ENCODE measurements at places on chromosomes 1 and 21.

DNA sequence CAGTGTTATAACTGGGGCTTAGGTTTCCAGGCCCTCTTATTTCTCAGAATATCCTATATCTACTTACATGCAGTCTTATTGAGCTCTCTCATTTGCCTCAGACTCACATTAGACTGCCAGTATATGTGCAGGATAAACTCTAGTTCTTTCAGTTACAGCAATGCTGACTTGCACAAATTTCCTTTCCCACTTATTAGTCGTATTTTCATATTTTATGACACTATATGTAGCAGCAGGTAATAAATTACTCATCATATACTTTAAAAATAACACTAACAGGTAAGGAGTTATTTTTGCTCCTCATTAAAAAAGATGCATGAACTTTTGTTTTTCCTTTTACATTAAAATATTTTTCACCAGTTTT is 65.7 kb downstream of the GADD45A start:
- DNase-seq = no peak

- peak; percentile 89 for DNase-seq
Measured at GRCh38 chr21:34073032-34073748, at the start of the genes MRPS6 and SLC5A3. MRPS6 (plus strand) TSS chr21:34073578; CDS start chr21:34073701, 123 bp downstream. SLC5A3 (plus strand) TSS chr21:34073578; CDS start chr21:34095199, 21,621 bp downstream.

GRCh38 chr1:246794828-246795671 is 70.8 kb downstream of the SCCPDH start:
- DNase-seq = no peak

- no peak for DNase-seq
Measured at GRCh38 chr1:35115459-35116383, 36.5 kb downstream of the ZMYM1 start.

DNA sequence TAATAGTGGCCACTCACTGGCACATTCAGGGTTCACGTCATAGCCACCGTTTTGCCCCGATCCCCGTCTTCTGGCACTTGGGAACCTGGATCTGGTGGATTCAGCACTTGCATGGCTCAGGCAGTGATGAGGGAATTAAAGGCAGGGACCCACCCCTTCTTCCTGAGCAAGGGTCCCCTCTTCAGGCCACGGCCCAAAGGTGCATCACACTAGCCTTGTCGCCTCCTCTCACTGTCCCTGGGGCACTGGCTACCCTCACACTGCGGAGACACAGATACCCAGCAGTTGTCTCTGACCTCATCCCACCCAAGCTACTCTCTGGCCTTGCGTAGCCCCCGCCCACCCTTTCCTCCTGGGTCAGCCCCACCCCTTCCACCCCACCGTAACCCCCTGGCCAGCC is 19.9 kb upstream of the LDLRAP1 start:
- DNase-seq = no peak

- DNase-seq = no peak
Measured at GRCh38 chr1:2556277-2556677, at the start of gene TNFRSF14. TNFRSF14 (plus strand) TSS chr1:2556371; CDS start chr1:2556665, 294 bp downstream.

- DNase-seq = no peak
Measured at GRCh38 chr1:184973272-184974055, 844 bp downstream of the NIBAN1 start.

- DNase-seq = no peak
Measured at GRCh38 chr1:200550367-200550766, 70.2 kb downstream of the KIF14 start.

DNA sequence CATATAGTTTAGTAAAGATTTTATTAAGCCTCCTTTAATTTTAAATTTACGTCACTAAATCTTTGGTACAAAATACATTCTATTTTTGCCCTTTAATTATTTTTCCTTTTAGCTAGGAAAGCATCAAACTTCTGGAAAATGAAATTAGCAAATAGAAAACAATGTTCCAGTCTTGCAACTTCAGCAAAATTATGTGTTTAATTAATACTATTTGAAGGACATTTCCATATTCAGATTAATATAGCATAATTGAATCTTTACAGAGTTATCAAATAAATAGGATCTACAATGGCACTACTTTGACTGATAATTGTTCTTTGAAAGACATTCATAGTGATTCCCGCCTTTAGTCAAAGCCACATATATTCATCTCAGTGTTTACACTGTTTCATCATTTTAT is 904.2 kb downstream of the KCNT2 start:
- DNase-seq = no peak

DNA sequence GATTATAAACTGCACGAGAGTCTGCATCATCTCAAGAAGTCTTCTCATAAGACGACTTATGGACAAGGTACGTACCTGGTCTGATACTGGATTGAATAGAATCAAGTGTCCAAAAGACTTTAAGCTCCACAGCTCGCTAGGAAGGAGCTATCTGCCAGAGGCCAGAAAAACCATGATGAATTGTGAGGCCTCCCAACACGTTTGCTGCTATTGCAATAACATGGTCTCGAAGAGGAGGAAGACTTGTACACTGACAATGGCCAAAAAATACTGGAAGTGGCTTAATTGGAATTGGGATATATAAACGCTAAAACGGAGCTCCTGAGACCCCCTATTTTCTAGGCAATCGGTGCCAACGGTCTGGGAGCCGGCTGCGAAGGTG is 534 bp downstream of the DNAJC28 start:
- no peak for DNase-seq

- DNase-seq = no peak
Measured at GRCh38 chr1:158998781-158999161, 10.9 kb upstream of the IFI16 start.

- no peak for DNase-seq
Measured at GRCh38 chr1:41765152-41765551, 153.6 kb downstream of the HIVEP3 start.

GRCh38 chr1:68506386-68506785 is 9.5 kb upstream of the DEPDC1 start:
- DNase-seq = no peak

DNA sequence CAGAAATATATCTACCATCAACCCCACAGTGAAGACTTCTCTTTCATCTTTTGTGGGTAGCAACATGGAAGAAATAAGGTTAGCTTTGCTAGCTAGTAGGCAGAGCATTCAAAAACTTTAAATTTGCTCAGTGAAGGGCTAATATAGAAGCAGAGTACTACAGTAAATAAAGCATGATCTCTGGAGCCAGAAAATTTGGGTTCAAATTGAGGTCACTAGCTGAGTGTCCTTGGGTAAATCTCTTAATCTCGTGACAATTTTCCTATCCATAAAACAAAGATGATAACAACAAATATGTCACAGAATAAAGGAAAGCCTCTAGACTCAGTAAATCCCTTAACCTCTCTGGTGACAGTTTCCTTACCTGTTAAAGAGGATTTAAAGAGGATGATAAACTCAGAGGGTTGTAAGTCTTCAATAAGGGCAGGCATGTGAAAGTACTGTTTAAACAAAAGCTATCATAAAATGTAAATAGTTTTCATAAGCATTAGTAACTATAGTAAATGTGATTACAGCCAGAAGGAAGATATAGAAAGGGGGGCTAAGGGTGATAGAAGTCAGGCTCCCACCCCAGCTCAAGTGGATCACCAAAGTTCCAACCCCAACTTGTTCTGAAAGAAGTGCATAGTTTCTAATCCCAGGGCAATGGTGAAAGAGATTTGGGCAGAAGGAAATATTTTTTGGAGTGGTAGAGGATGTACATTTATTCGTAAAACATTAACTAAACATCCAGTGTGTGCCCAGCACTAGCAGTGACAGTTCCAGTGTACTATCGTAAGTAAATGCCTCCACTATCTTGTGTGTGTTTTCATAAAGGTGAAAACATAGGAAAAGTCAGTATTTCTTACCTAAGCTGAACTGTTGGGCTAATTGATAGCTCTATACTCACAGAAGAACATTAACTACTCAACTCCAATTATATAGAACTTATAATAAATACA is 24.8 kb downstream of the TM2D1 start:
- no peak for DNase-seq

DNA sequence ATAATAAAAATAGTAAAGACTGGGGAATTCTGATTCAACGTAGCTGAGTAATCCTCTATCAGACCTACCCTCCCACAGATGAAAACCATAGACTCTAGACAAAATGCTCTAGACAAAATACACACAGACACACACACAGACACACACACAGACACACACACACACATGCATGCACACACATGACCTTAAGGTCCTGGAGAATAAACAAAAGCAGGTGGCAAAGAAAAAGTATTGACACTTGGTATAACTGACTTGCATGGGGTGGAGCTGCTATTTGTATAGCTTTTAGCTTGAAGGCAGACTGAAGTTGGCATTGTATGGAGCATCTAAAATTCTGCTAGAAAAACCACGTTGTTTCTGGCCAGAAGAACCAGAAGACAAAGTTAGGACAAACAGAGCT is 29.3 kb downstream of the C1orf141 start:
- DNase-seq = no peak

DNA sequence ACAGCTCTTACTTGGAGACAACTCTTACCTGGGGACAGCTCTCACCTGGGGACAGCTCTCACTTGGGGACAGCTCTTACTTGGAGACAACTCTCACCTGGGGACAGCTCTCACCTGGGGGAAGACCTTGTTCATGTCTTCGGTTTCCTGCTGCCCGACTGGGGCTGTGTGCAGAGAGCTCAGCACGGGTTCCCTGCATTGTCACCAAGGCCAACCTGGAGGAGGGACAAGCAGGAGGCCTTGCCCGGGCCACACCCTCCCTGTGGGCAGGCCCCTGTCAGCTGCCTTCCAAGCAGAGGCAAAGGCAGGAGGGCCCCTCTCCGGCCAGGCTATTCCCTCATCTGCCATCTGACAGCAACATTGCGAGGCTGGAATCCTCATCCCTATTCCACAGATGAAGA is at the start of gene LDLRAD1:
LDLRAD1 (minus strand) TSS at position 208 of the 400 bp plus-strand sequence; CDS start at position 134, 74 bp downstream.
- no peak for DNase-seq

GRCh38 chr1:93814795-93815340 is 64.1 kb downstream of the DNTTIP2 start:
- no peak for DNase-seq

- DNase-seq = no peak
Measured at GRCh38 chr1:192795916-192796618, 12.8 kb upstream of the RGS2 start.

- no peak for DNase-seq
Measured at GRCh38 chr1:222769181-222769580, 32.2 kb downstream of the FAM177B start.

- DNase-seq = no peak
Measured at GRCh38 chr1:246828818-246829217, 102.9 kb downstream of the AHCTF1 start.

GRCh38 chr1:233168384-233168783 is 127.1 kb downstream of the PCNX2 start:
- DNase-seq = no peak

- DNase-seq = no peak
Measured at GRCh38 chr1:94951046-94951445, 24.1 kb upstream of the CNN3 start.

DNA sequence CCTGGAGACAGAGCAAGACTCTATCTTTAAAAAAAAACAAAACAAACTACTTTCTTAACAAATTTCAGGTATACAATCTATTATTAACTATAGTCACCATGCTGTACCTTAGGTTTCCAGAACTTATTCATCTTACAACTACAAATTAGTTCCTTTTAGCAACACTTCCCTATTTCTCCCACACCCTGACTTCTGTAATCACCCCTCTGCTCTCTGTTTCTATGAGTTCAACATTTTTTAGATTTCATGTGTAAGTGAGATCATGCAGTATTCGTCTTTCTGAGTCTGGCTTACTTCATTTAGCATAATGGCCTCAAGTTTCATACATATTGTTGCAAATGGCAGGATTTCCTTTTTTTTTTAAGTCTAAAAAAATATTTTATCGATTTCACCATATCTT is 77.9 kb upstream of the LPGAT1 start:
- DNase-seq = no peak

- DNase-seq = no peak
Measured at GRCh38 chr1:180239145-180240096, 9.4 kb downstream of the LHX4 start.

DNA sequence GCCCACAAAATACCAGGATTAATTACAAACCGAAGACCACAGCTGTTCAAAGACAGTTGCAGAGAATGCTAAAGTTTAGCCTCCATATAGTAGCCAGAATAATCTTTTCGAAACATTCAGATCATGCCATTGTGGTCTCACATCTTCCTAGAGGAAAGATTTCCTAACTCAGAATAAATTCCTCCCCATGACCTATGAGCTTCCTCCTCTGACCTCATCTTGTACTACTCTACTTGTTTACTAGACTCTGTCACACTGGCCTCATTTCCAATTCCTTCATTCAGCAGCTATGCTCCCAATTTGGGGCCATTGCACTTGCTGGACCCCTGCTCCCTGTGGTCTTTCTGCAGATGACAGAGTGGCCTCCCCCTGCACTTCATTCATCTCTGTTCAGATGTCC is 71.8 kb upstream of the LRRC53 start:
- no peak for DNase-seq

DNA sequence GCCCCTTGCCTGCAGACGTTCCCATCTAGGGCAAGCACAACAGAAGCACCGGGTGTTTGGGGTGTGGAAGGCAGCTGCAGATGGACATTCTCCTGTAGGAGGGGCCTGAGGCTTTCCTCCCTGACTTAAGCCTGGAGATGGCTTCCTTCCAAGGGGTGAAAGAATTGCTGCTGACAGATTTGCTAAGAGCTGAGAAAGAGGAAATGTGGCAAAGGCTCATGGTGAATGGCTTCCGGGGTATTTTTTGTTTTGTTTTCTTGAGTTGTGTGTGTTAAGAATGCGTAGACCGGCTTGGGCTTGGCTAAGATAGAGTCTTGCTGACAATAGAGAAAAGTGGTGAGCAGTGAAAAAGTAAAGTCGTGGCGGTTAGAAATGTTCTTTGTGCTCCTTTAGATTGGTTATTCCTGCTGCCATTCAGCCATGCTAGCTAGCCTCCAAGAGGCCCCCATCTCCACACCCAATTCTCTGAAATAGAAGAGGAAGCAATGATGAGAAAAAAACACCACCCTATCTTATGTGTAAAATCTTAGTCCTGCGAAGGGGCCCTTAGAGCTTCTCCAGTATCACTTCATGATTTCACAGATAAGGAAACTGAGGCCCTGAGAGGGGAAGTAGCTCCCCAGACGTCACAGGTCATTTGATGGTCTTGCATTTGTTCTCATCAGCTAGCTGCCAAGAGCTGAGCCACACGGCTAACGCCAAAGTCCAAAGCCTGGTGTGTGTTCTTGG is 36.9 kb downstream of the EIF2D start:
- no peak for DNase-seq

DNA sequence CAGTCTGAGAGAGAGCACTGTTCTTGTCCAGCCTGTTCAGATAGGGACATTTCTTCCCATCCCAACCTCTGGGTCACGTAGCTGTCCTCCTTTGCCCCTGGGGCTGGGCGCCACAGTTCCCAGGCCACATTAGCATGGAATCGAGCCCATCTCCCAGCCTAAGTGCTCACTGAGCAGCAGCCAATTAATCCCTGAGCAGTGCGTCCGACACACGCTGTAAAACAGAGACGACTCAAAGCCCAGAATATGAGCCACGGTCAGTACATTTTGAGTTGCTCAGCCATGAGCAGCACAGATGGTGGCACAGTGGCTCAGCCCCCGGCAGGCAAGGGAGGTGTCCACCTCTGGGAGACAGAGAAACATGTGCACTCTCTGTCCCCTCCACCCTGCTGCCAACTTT is 267.4 kb downstream of the NPHP4 start:
- no peak for DNase-seq

GRCh38 chr1:42807056-42807668 is 9.8 kb upstream of the ERMAP start:
- no peak for DNase-seq

- DNase-seq = no peak
Measured at GRCh38 chr1:182110635-182111034, 49.1 kb upstream of the ZNF648 start.

- no peak for DNase-seq
Measured at GRCh38 chr1:190453550-190453949, 24.1 kb downstream of the BRINP3 start.
